ENCODE measurements at places on chromosomes 1 and 21. TPM values are rescaled to one million over a fixed set of nuclear protein-coding genes. Genes with fewer than 3 reads are reported as not detected.

The GSTM5 gene
- not detected for total RNA-seq

The LMOD1 gene
- 0.74 TPM for total RNA-seq

- no peaks in the 10 kb centered on the region for H3K27me3 ChIP-seq
- H3K36me3 ChIP-seq, result peaks cover 9% of the 10 kb centered on the region
- H3K27ac ChIP-seq, result peak within 1 kb of the TSS; percentile 87
Observed at GRCh38 chr1:222712253-222713090, at the start of the genes AIDA and BROX. Gene AIDA (minus strand): TSS chr1:222712491. CDS start chr1:222712317, 174 bp downstream. Gene BROX (plus strand): TSS chr1:222712564. CDS start chr1:222715700, 3,136 bp downstream.

DNA sequence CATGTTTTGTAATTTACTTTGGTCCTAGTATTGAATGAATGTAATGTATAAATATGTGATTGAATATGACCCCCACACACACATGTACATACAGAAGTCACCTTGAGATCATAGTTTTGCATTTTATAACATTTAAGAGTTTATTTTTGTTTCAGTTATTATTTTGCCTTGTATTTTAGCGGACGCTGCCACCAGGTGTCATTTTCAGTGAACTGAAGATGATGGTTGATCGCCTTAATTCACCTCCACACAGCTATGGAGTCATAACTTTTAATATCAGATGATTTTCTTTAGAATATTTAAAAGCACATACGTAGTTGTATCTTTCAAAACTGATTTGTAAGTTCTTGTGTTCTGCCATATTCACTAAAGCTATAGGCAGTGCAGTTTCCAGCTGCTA is 130.4 kb downstream of the DYRK1A start:
- DNase-seq, result no peak
- H3K4me1 ChIP-seq, result no peaks in the 10 kb centered on the region
- H3K36me3 ChIP-seq, result peaks cover 9% of the 10 kb centered on the region

GRCh38 chr1:91559046-91559750 is 58.5 kb downstream of the CDC7 start:
- H3K4me1 ChIP-seq, result 0 out of 2 replicates have a peak, but pooled peaks cover 5% of the 10 kb centered on the region
- no peak overlapping the region for H3K4me3 ChIP-seq
- no peak overlapping the region for H3K27ac ChIP-seq
- no peaks in the 10 kb centered on the region for H3K27me3 ChIP-seq

DNA sequence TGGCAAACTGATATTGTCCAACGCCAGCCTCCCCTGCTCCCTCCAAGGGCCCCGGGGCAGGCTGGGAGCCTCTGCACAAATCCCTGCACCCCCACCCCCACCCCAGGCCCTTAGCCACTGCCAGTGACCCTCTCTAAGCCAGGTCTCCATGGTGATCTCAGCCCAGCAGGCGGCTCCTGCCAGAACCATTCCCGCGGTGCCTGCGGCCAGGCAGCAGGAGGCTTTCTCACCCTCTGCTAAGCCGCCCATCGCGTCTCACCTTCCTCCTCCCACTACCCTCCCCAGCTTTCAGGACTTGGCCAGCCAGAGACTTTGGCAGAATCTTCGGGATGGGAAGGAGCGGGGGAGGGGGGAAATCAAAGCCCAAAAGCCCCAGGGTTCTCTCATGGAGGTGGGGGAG is 46.8 kb upstream of the WASF2 start:
- H3K36me3 ChIP-seq, result no peaks in the 10 kb centered on the region
- H3K27ac ChIP-seq, result no peak overlapping the region
- no peaks in the 10 kb centered on the region for H3K27me3 ChIP-seq
- no peak for DNase-seq
- H3K4me3 ChIP-seq, result no peak overlapping the region
- H3K4me1 ChIP-seq, result peaks cover 47% of the 10 kb centered on the region

DNA sequence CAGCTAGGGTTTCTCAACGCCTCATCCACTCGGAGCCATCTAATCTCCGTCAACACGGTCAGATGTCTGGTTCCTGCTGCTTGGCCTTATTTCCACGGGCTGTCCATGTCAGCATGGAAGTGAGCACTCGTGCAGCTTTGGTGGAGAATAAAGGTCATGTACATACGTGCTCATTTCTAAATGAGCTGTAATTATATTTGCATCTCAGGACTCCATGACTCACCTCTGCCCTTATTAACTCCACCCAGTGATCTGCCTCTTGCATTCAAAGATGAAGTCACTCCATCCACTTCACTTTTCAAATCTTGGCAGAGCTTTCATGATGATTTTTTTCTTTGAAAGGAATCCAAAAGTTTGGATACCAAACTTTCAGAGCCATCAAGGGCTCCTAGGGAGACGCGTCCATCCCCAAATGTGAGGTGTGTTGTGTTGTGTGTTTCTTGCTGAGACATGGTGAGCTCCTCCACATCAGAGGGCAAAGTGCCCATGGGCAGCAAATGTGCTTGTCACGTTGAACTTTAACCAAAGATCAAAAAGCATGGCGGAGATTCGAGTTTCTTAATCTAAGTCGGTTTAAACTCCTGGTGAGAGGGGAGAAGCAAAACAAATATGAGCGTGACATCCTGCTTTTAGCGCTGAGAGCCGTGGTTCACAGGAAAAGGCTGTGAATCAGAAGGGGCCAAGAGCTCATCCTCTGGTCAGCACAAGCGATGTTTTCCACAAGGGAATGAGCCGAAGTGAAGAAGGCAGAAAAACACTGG is 68.6 kb upstream of the ERRFI1 start:
- DNase-seq, result no peak
- no peaks in the 10 kb centered on the region for H3K27me3 ChIP-seq
- no peaks in the 10 kb centered on the region for H3K36me3 ChIP-seq
- H3K4me1 ChIP-seq, result peaks cover 81% of the 10 kb centered on the region

DNA sequence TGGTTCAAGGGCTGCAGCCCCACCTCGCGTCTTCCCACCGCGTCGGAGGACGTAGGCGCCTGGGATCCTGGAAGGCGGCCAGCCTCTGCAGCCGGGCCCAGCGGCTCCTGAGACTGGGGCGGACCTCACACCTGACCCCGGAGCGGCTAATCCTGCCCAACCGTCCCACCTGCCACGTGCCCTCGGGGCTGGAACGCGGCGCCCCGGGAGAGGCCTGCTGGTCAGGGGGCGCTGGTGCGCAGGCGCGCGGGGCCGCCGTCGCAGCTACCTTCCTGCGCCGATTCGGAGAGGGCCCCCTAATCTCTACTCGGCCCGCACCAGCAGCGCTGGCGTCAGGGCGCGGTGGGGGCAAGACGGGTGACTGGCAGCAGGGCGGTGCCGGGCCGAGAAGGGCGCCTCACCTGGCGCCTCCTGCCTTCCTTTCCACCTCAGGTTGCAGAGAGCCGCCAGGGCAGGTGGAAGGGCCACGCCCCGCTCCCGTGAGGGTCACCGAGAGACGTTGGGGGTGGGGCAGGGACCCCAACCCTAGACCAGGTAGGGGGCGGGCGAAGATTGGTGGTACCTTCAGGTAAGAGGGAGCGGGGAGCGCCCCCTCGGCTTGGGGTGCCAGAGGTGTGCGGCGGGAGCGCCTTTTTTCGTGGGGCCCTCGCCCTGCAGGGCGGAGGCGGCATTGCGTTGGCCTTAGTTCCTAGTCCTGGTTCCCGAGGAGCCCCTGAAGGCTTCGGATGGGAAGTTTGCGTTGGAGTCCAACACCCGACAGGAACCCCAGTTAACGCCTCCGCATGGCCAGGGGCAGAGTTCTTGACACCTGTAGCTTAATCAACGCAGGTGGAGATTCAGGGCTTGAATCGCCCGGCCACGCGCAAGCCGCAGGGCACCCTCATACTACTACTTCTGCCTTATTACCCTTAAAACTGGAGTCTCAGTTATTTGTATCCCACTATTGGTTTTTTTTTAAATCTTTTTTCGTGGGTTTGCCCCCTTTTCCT is at the start of gene TDRD5:
Gene TDRD5 (plus strand): TSS at position 241 of the 989 bp plus-strand sequence. CDS start 784 bp downstream, outside the sequence.
- H3K4me1 ChIP-seq, result no peaks in the 10 kb centered on the region
- no peak within 1 kb of the TSS for H3K4me3 ChIP-seq
- no peak within 1 kb of the TSS for H3K27ac ChIP-seq
- 0 out of 2 replicates have a peak, but pooled peaks cover 7% of the 10 kb centered on the region for H3K27me3 ChIP-seq

GRCh38 chr1:161720422-161720821 is 922 bp upstream of the FCRLB start:
- H3K27ac ChIP-seq, result no peak overlapping the region
- DNase-seq, result no peak
- H3K27me3 ChIP-seq, result no peaks in the 10 kb centered on the region
- H3K4me3 ChIP-seq, result no peak overlapping the region
- peaks cover 42% of the 10 kb centered on the region for H3K4me1 ChIP-seq
